Thoracic aorta (tissue), 2 donors: ENCODE measurements at places on chromosomes 12 and 14. TPM values are rescaled to one million over a fixed set of nuclear protein-coding genes. Genes with fewer than 3 reads are reported as not detected.

The EPYC gene
- not detected for total RNA-seq

The KRT82 gene
- not detected for total RNA-seq

The PAX9 gene
- 4.5 TPM for total RNA-seq

The LRFN5 gene
- total RNA-seq, result 4.7 TPM

The CCDC88C gene
- 11.5 TPM for total RNA-seq

The FGF6 gene
- total RNA-seq, result not detected

The ANKLE2 gene
- total RNA-seq, result 104 TPM

GRCh38 chr14:103185051-103186029 is 62.1 kb downstream of the TNFAIP2 start:
- H3K4me3 ChIP-seq, result no peak overlapping the region
- H3K4me1 ChIP-seq, result peaks cover 6% of the 10 kb centered on the region
- no peak overlapping the region for H3K27ac ChIP-seq
- no peaks in the 10 kb centered on the region for H3K36me3 ChIP-seq

DNA sequence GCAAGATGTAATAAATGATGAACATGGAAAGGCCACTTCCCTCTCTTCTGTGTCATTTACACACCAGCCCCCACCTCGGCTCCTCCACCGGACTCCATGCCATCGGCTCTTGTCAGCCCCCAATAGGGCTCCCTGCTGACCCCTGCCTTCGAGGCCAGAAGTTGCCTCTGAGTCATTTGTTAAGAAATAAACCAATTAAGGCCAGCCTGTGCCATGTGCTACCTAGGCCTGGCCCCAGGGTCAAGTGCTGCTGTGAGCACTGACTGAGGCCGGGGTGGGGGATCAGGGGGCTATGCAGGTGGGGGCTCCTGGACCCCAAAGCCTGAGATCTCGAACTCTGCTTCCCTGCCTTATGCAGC is 53.2 kb downstream of the TESC start:
- no peak overlapping the region for H3K4me3 ChIP-seq
- H3K27me3 ChIP-seq, result no peaks in the 10 kb centered on the region
- no peak for DNase-seq
- no peaks in the 10 kb centered on the region for H3K36me3 ChIP-seq
- no peak overlapping the region for H3K27ac ChIP-seq

DNA sequence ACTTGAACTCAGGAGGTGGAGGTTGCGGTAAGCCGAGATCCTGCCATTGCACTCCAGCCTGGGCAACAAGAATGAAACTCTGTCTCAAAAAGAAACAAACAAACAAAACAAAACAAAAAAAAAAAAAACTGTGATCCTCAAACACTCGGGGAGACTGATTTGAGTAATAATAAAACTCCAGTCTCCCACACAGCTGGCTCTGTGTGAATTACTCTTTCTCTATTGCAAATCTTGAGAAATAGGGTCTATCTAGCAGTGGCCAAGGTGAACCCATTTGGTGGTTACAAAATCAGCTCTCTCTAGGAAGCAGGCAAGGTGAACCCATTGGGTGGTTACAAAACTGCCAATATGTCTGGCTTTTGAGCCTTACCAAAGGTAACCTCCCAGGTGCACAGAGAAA is 6.0 kb upstream of the ACOT6 start:
- H3K4me1 ChIP-seq, result no peaks in the 10 kb centered on the region
- H3K36me3 ChIP-seq, result no peaks in the 10 kb centered on the region
- H3K27me3 ChIP-seq, result no peaks in the 10 kb centered on the region
- no peak for DNase-seq
- H3K27ac ChIP-seq, result no peak overlapping the region
- H3K4me3 ChIP-seq, result no peak overlapping the region

DNA sequence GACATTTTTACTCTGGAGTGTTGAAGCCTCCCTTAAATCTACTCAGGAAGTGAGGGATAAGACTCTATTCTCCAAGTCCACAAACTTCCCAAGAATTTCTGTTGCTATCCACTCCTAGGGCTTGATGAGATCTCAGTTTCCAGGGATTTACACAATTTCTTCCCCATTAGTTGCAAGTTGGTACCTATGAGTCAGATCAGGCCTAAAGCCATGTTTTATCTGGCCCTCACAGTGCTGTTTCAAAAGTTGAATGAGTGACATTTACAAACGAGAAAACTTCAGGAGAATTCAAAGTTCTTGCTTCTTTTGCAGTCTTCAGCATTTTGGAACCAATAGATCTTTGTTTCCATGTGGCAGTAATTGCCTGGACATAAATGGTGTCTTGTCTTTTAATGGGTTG is 156.4 kb upstream of the SYT10 start:
- no peaks in the 10 kb centered on the region for H3K4me1 ChIP-seq
- H3K4me3 ChIP-seq, result no peak overlapping the region
- no peak overlapping the region for H3K27ac ChIP-seq
- no peaks in the 10 kb centered on the region for H3K36me3 ChIP-seq
- no peak for DNase-seq

DNA sequence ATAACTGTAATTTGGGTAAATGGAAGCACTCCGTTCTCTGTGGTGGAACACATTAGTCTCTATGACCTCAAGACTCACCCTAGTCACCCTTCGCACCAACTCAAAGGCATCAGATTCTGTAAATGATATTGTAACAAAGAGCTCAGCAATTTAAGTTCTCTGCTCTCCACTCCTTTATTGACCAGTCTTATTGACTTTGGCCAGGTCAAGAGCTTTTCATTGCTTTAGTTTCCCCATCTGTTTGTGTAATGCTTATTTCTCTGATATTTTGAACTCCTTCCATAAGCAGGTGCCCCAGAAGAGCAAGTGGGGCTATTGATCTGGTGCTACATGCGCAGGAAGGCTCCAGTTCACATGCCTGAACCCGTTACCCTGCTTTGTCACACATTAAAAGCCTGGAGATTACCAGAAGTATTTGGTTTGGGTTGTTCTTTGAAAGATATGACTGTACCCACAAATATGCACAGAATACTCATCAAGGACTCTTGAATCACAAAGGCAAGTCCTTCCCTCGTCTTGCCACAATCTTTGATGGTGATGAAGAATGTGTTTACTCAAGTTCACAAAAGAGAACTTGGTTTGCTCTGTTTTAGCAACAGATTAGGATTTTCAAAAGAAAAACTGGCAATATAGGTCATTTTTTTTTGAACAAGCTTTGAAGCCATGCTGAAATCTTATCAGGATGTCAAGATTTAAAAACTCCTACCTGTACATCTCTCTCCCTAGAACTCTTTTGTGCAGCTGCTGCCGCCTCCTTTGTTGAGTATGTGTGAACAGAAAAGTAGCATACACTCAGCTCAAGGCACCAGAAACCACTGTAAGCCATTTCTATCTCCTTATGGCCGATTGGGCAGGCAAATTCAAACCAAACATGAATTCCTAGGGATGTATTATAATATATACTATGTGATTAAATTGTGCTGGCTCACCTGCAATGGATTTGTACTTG is 193.9 kb downstream of the BCAT1 start:
- no peak overlapping the region for H3K27ac ChIP-seq
- no peak overlapping the region for H3K4me3 ChIP-seq
- no peaks in the 10 kb centered on the region for H3K27me3 ChIP-seq
- H3K4me1 ChIP-seq, result no peaks in the 10 kb centered on the region
- H3K36me3 ChIP-seq, result no peaks in the 10 kb centered on the region

DNA sequence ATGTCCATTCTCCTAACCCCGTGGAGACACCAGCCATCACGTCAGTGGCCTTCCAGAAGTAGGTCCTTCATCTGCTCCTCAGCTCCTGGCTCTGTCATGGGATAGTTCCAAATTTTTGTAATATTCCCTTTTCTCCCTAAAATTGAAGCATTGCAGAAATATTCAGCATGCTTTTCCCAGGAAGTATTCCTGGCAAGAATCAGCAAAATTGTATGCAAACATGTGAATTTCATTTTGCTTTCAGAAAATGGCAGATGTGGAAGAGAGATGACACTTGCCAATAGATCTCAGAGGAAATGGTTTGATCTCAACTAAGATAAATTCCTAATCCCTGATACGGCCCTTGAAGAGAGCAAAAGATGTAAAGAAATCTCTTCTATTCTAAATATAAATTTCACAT is 298.9 kb downstream of the ITPR2 start:
- no peaks in the 10 kb centered on the region for H3K4me1 ChIP-seq
- H3K27ac ChIP-seq, result no peak overlapping the region
- no peak overlapping the region for H3K4me3 ChIP-seq
- no peaks in the 10 kb centered on the region for H3K27me3 ChIP-seq
- H3K36me3 ChIP-seq, result no peaks in the 10 kb centered on the region

- H3K4me3 ChIP-seq, result no peak overlapping the region
- H3K36me3 ChIP-seq, result no peaks in the 10 kb centered on the region
- no peaks in the 10 kb centered on the region for H3K27me3 ChIP-seq
- DNase-seq, result no peak
- no peaks in the 10 kb centered on the region for H3K4me1 ChIP-seq
- no peak overlapping the region for H3K27ac ChIP-seq
These were observed 7.4 kb downstream of the CLEC14A start for GRCh38 chr14:38248321-38249028.

GRCh38 chr12:4440187-4440941 is 5.3 kb downstream of the FGF6 start:
- no peak for DNase-seq
- H3K4me1 ChIP-seq, result no peaks in the 10 kb centered on the region
- H3K36me3 ChIP-seq, result no peaks in the 10 kb centered on the region
- H3K4me3 ChIP-seq, result no peak overlapping the region
